ENCODE measurements at places on chromosomes 6 and 20.

- no peak for DNase-seq
- no peaks in the 10 kb centered on the region for H3K27me3 ChIP-seq
- no peaks in the 10 kb centered on the region for H3K36me3 ChIP-seq
- H3K27ac ChIP-seq, result no peak overlapping the region
- H3K4me3 ChIP-seq, result no peak overlapping the region
- peaks cover 3% of the 10 kb centered on the region for H3K4me1 ChIP-seq
These were observed 381.8 kb downstream of the CENPW start for GRCh38 chr6:126721581-126722160.

DNA sequence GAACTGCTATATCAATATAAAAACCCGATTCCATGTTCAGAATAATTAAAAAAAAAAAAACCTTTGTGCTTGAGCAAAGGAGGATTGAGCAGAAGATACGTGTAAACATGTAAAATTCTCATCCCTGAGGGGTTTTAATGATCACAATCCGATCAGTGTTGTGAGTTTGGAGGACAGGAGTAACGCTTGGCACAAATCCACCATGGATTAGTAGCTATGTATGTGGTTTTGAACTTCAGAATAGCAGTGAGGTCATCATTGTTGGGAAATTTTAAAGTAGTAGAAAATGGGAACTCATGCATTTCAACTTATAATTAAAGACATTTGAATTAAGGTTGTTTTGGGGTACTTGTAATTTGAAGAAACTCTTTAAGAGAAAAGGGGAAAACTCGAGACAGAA is 203.2 kb downstream of the RPS12 start:
- H3K36me3 ChIP-seq, result no peaks in the 10 kb centered on the region
- no peaks in the 10 kb centered on the region for H3K27me3 ChIP-seq
- no peak overlapping the region for H3K4me3 ChIP-seq
- no peak for DNase-seq
- H3K27ac ChIP-seq, result no peak overlapping the region

DNA sequence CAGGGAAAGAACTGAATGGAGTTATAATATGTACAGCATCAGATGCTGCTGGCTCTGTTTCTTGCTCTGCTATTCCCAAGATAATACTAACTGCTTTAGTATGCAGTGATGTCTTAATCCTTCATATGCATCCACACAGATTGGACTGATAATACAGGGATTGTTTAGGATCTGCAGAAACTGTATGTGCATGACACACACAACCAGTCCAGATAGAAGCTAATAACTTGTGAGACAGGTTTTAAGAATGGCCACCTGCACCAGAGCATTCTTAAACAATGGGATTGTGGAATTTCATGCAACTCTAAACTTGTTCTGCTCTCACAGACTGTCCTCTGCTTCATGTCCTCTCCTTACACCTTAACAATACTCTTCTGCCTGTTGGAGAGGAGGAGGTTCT is 90.9 kb downstream of the SPTLC3 start:
- DNase-seq, result no peak
- peaks cover 8% of the 10 kb centered on the region for H3K4me1 ChIP-seq
- no peak overlapping the region for H3K4me3 ChIP-seq
- H3K27ac ChIP-seq, result no peak overlapping the region

DNA sequence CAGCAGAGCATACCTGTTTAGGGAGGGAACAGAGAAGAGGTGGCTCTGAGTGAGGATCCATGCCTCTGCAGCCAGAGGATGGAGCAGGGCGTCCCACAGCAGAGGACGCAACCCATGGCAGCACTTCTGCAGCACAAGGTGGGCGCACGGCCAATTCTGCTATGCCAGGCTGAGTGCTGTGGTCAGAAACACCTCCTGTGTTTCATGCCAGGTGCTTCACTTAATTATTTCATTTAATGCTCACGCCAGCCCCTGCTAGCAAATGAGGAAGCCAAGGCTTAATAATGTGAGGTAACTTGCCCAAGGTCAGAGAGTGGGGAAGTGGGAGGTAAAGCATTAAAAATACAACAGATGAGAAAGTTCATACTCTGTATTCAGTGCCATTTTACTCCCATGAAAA is 68.5 kb upstream of the PTGIS start:
- no peak overlapping the region for H3K27ac ChIP-seq
- no peaks in the 10 kb centered on the region for H3K27me3 ChIP-seq
- peaks cover 22% of the 10 kb centered on the region for H3K4me1 ChIP-seq
- H3K36me3 ChIP-seq, result peaks cover 89% of the 10 kb centered on the region

DNA sequence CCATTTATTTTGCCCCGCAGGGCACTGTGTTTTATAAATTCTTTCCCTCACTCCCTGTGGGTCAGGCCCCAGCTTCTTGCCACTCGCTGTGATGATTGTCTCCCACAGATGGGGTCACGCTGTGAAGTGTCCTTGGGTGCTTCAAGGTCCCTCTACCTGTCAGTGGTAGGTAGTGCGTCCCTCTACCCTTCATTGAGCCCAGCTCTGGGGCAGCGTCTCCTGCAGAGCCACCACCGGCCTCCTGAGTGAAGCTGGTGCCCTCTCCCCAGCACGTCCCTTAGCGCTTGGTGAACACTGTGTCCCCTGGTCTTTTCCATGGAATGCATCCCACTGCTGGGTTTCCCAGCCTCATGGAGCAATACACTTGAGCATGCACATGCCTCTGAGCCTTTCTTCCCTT is 108.2 kb downstream of the NRN1 start:
- H3K36me3 ChIP-seq, result no peaks in the 10 kb centered on the region
- DNase-seq, result no peak
- no peaks in the 10 kb centered on the region for H3K4me1 ChIP-seq
- no peaks in the 10 kb centered on the region for H3K27me3 ChIP-seq
- H3K27ac ChIP-seq, result no peak overlapping the region

DNA sequence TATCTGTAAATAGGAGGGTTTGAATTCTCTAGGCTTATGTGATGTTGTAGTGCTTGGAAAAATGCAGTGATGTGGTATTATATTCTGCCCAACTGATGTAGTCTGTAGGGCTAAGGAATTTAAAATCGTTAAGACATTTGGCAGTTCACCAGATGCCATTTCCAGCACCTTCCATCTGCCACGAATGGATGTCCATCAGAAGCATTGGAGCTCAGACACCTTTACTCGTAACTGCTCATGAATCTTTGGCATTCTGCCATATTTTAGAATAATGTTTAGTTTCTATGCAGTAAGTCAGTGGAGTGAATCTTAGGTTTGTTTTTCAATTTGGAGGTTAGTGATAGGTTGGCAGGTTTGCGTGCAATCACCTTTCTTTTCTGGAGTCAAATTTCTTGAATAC is 2.4 kb upstream of the SYTL3 start:
- peaks cover 4% of the 10 kb centered on the region for H3K4me1 ChIP-seq
- no peak overlapping the region for H3K4me3 ChIP-seq
- no peak overlapping the region for H3K27ac ChIP-seq
- DNase-seq, result no peak
- no peaks in the 10 kb centered on the region for H3K36me3 ChIP-seq

GRCh38 chr6:70396796-70397729 is 16.2 kb upstream of the FAM135A start:
- H3K27ac ChIP-seq, result no peak overlapping the region
- DNase-seq, result no peak
- no peak overlapping the region for H3K4me3 ChIP-seq
- no peaks in the 10 kb centered on the region for H3K36me3 ChIP-seq
- peaks cover 2% of the 10 kb centered on the region for H3K4me1 ChIP-seq

GRCh38 chr6:34157851-34158250 is 12.0 kb upstream of the GRM4 start:
- no peaks in the 10 kb centered on the region for H3K36me3 ChIP-seq
- H3K27ac ChIP-seq, result no peak overlapping the region
- H3K27me3 ChIP-seq, result peaks cover 22% of the 10 kb centered on the region
- DNase-seq, result no peak

GRCh38 chr6:157328108-157328692 is 4.9 kb upstream of the TMEM242 start:
- H3K27me3 ChIP-seq, result no peaks in the 10 kb centered on the region
- no peaks in the 10 kb centered on the region for H3K4me1 ChIP-seq
- H3K27ac ChIP-seq, result no peak overlapping the region
- no peaks in the 10 kb centered on the region for H3K36me3 ChIP-seq
- no peak overlapping the region for H3K4me3 ChIP-seq
- no peak for DNase-seq

GRCh38 chr6:99031957-99032356 is 84.2 kb upstream of the FBXL4 start:
- H3K4me1 ChIP-seq, result no peaks in the 10 kb centered on the region
- H3K36me3 ChIP-seq, result no peaks in the 10 kb centered on the region
- no peak for DNase-seq
- H3K27me3 ChIP-seq, result peaks cover 2% of the 10 kb centered on the region
- H3K4me3 ChIP-seq, result no peak overlapping the region

GRCh38 chr6:16700202-16700915 is 60.9 kb downstream of the ATXN1 start:
- no peaks in the 10 kb centered on the region for H3K36me3 ChIP-seq
- no peak for DNase-seq
- H3K27me3 ChIP-seq, result no peaks in the 10 kb centered on the region
- H3K4me1 ChIP-seq, result peaks cover 12% of the 10 kb centered on the region
- no peak overlapping the region for H3K4me3 ChIP-seq

DNA sequence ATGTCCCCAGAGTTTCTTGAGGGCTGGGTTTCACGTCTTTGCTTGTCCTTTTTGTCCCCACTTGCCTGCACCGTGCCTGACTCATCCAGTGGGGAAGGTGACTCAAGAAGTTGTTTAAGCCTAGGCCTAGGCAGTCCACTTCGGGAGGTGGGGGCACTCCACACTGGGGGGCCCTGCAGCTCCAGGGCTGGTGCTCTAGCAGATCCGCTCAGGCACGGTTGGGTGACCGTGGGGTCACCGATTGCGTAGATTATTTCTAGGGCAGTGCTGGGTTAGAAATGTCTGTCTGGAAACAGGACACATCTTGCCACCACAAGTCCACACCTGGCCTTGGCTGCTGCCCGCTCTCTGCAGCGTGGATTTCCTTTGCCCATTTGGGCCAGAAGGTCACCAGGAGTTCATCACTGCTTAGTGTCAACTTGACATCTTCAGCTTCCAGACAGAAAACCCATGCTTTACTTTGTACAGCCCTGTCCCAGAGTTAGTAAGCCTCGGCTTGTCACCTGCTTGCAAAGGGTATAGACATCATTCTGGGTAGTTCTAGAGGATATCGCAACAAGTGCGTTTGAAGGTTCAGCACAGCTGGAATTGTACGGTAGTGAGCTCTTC is 13.6 kb upstream of the C20orf144 start:
- DNase-seq, result no peak
- H3K4me3 ChIP-seq, result no peak overlapping the region
- H3K4me1 ChIP-seq, result no peaks in the 10 kb centered on the region
- no peak overlapping the region for H3K27ac ChIP-seq
- peaks cover 43% of the 10 kb centered on the region for H3K36me3 ChIP-seq

GRCh38 chr6:32668226-32668747 is 1.8 kb upstream of the HLA-DQB1 start:
- H3K4me3 ChIP-seq, result no peak overlapping the region
- DNase-seq, result no peak
- H3K36me3 ChIP-seq, result no peaks in the 10 kb centered on the region
- peaks cover 42% of the 10 kb centered on the region for H3K27me3 ChIP-seq
- H3K27ac ChIP-seq, result no peak overlapping the region

- H3K27me3 ChIP-seq, result no peaks in the 10 kb centered on the region
- H3K4me3 ChIP-seq, result no peak overlapping the region
- no peaks in the 10 kb centered on the region for H3K4me1 ChIP-seq
- H3K27ac ChIP-seq, result no peak overlapping the region
- H3K36me3 ChIP-seq, result no peaks in the 10 kb centered on the region
These were observed 53.2 kb upstream of the ARG1 start for GRCh38 chr6:131519670-131520436.

- H3K4me3 ChIP-seq, result no peak overlapping the region
- H3K4me1 ChIP-seq, result no peaks in the 10 kb centered on the region
- H3K27ac ChIP-seq, result no peak overlapping the region
- no peaks in the 10 kb centered on the region for H3K36me3 ChIP-seq
- no peak for DNase-seq
These were observed 214.8 kb upstream of the MOCS1 start for GRCh38 chr6:40148882-40149573.

- DNase-seq, result no peak
- H3K4me3 ChIP-seq, result no peak overlapping the region
- H3K27ac ChIP-seq, result peak overlapping the region; percentile 85
- no peaks in the 10 kb centered on the region for H3K4me1 ChIP-seq
- peaks cover 82% of the 10 kb centered on the region for H3K36me3 ChIP-seq
- no peaks in the 10 kb centered on the region for H3K27me3 ChIP-seq
These were observed 3.4 kb downstream of the EGFL8 start for GRCh38 chr6:32167761-32168262.

Data from neuronal stem cell (in vitro differentiated cells).